Fibroblast of the aortic adventitia (primary cell): ENCODE measurements at places on chromosomes 6 and 20.
A peak's percentile ranks its signal among the peaks of the same experiment; 100 is the strongest.

DNA sequence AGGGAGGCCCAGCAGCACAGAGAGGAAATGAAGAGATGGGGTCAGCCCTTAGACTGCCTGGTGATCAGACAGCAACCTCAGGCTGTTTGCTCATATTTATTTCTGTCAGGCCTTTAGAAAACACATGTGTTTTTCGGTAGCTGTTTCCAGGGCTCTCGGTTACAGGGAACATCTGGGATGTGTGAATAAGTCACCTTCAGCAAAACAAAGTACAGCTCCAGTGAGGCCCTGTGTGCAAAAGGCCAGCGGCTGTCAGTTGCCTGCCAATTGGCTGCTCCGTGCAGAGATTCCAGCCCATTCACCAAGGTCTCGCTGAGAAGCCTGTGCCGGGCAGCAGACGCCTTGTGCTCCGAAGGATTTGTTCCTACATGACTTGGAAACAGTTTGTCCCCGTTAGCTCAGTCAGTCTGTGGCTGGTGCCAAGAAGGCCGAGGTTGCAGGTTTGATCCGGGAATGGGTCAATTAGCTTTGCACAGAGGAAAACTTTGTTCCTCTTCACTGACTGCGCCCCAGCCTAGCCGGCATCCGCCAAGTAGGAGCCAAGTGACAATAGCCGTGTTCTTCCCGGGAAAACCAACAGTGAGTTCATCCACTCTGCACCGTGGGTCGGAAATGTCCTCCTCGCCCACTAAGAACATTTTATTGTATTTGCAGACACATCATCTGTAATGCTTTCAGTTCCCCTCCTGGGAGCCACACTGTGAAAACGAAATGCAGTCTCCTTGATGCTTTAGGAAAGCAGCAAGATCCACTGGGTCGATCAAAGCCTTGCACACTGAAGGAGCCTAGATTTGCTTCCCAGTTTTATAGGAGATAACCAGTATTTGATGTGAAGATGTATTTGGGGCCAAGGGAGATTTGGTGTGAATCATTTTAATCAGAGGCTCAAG lies 315.4 kb upstream of the CDYL start:
- peak; percentile 84 for DNase-seq

DNA sequence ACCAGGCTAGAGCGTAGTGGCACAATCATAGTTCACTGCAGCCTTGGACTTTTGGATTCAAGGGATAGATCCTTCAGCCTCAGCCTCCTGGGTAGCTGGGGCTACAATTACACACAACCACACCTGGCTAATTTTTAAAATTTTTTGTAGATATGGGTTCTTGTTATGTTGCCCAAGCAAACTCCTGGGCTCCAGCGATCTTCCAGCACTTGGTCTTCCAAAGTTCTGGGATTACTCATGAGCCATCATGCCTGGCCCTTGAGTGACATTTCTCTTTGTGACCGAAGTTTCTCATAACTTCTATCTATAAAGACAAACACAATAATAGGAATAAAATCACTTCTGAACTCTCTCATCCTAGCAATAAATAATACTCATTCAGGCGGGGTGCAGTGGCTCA lies 26.1 kb upstream of the GMPR start:
- no peak for DNase-seq

DNA sequence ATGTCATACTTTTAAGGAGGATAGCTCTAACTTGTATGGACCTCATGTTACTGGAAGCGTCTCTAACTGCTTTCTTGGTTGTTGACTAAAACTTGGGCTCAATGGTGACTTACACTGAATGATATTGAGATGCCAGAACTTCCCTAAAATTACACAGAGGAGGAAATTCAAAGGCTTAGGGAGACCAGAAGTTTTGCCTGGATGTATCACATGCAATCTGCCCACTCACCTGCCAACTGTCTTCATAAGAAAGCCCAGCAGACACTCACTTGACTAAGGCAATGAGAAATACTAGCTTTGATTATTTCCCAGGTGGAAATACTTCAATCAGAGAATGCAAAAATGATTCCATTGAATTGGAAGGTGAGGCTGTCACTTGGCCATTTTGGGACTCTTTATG lies 51.2 kb upstream of the PDYN start:
- DNase-seq, result no peak

GRCh38 chr6:18302561-18303439 lies 38.5 kb upstream of the DEK start:
- peak; percentile 19 for DNase-seq

GRCh38 chr6:167467793-167468431 lies 143.0 kb downstream of the TTLL2 start:
- DNase-seq, result no peak

DNA sequence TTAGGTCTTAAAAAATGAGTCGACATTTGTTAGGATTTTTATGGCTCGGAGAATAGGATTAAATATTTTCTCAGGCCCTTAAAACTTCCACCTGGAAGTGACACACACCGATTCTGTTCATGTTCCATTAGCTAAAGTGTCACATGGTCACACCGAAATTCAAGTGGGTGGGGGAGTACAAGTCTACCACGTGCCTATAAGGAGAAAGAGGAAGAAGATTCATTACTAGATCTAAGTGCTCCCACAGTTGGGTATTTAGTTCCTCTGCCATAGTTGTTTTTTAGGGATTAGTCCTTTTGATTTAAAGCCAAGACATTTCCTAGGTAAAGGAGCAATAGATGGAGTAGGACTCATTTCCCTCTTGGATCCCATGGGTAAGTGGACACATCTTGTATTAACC lies 4.9 kb upstream of the TOX2 start:
- no peak for DNase-seq

DNA sequence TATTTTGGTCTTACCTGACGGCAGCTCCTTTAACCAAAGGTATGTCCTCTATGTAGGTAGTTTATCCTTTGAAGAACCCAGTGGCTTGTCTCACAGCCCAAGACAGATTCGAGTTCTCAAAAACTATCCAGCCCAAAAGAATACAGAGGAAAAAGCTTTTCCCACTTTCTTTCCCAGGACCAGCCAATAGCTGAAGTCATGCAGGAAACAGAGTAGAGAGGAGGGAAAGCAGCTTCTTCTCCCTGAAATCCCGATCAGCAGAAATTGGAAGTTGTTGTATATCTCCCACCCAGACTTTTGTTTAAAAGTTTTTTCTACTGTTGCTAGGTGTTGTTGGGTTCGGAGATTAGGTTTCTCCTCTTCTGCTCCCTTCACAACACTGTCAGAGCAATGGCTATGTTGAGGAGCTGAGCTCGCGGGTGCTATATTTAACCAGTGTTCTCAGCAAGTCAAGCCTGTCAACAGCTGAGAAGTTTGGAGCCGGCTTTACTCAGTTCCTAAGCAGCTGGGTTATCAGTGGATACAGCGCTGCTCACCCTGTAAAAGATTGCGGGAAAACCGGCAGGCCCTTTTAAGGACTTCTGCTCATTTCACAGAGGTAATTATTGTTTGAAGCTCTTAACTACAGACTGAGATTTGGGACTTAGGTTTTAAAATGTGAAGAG lies at the start of gene FILIP1:
FILIP1 (minus strand) TSS at position 401 of the 665 bp plus-strand sequence. CDS start 78,828 bp downstream, outside the sequence.
- peak; percentile 68 for DNase-seq

GRCh38 chr6:151681433-151682059 lies 125.9 kb upstream of the ESR1 start:
- peak; percentile 63 for DNase-seq

GRCh38 chr6:169221264-169221663 lies 32.4 kb downstream of the THBS2 start:
- no peak for DNase-seq

GRCh38 chr20:44858606-44859360 lies 26.7 kb upstream of the YWHAB start:
- DNase-seq, result peak; percentile 61

- peak; percentile 51 for DNase-seq
Observed at GRCh38 chr6:125273965-125274364, 27.8 kb downstream of the HDDC2 start.

DNA sequence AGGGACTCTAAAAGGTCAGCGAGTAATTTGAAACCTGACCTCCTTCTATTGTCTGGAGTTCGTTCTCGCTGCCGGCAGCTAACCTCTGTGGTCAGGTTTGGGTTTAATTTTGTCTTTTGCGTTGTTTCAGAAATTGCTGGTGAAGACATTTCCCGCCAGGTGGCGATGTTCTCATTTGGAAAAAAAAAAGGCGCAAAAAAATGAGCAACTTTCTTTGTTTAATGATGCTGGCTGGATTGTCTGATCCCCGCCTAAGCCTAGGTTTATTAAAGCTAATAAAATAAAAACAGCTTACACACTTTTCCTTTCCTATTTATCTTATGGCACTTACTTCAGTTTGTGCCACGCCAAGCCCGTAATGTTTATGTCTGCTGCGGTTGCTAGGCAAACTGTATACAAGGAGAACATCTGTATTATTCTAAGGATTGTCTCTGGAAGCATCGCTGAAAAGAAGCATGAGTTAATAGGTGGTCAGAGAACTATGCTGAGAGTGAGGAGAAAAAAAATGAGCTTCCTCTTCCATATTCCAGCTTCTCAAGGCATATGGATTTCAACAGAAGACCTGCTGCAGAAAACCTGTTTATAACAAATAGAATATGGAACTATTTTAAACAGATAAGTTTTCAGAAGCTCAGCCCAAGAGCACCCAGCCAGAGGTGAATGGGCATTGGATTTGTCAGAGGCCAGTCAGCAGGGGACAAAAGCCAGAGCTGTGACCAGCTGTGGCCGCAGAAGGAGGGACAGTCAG lies 205.7 kb downstream of the DOK5 start:
- DNase-seq, result peak; percentile 57

- peak; percentile 5 for DNase-seq
Observed at GRCh38 chr6:110449541-110449895, 26.9 kb downstream of the SLC22A16 start.

DNA sequence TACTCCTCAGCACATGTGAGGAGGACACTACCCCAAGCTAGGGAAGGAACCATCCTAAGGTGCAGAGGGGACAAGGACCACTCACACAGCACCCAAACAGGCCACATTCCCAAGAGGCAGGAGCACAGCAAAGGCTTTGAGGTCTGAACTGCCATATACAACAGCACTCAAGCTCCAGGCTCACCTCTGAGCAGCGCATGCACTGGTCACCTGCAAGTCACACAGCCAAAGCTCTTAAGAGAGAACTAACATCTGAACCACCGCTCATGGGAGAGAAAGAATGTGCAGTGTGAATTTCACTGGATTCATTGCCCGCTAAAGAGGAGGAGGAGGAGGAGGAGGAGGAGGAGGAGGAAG lies 31.0 kb downstream of the NPEPL1 start:
- no peak for DNase-seq
